ENCODE measurements at places on chromosomes 1 and 21. TPM values are rescaled to one million over a fixed set of nuclear protein-coding genes. Genes with fewer than 3 reads are reported as not detected.

DNA sequence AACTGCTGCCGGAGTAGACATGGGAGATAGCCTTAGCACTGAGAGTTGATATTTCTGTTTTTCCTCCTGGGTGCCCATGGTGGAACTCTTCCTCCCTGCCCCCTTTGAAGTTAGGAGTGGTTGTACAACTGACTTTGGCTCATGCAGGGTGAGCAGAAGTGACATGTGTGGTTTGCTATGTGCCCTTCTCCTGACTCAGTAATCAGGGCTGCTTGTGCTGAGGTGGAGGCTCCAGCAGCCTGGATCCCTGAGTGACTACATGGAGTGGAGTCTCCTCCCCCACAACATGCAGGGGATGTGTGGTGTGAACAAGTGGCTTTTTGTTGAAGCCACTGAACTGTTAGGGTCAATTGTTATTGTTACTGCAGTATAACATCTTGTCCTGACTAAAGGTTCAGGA, 261.6 kb downstream of the CAMTA1 start:
- DNase-seq: no peak

DNA sequence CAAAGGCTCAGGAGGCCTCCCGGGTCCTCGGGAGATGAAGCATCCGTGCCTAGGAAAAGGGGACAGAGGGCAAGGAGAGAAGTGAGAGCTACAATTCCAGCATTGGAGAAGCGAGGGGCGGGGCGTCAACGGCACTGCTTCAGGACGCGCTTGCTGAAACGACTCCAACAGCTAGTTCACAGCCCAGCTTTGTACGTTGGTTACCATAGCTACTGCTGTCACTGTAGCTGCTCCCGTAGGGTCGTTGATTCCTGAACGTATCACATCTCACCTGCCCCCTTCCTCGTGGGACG, 63.1 kb downstream of the TOR1AIP2 start:
- DNase-seq: no peak

DNA sequence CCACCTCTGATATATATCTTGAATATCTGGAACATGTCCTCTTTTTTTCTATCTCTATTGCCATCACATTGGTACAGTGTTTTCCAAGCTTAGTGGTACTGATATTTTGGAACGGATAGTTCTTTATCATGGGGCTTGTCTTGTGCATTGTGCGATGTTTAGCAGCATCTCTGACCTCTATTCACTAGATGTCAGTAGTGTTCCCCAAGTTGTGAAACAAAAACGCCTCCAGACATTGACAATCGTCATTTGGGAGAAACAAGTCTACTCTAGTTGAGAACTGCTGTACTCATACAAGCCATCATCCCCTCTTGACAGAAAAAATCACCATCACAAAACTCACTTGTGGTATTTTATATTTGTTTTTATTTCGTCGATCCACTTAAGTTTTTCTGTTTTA, 79.7 kb upstream of the CHODL start:
- no peak for DNase-seq

DNA sequence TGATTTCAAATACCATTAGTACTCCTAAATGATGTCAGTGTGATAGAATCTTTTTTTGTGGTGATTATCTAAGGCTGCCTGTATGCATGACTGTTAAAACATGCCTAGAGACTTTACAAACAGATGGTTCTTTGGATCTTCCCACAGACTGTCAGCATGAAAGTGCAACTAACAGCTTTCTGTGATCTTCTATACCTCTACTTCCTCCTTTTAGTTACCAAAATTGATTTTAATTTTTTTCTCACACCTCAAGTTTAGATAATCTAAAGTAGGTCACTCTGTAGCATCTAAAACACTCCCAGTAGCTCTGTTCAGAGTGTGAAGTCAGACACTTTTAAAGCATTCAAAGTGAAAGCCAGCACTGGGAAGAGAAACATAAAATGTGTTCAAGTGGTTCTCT, 534.5 kb downstream of the PTPRC start:
- no peak for DNase-seq

C2CD4D gene
- not detected for total RNA-seq

SAMD13 gene
- total RNA-seq: 3.9 TPM

DNA sequence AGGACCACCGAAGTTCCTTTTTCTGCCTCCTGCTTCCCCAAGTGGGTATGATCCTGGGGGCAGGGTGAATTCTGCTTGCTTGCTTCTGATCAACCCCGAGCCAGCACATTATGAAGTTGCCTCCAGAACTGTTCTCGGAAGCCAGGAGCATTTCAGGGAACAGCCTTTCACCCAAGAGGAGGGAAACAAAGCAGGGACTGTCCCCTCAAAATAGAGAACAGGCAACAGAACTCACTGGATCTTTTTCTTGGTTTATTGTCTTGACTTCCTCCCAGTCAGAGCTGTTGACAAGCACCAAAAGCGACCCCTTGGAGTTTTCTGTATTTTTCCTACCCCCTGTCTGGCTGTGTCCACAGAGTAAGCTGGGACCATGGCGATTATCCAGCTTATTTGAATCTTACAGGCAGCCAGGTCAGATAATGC, 258.3 kb upstream of the SGIP1 start:
- DNase-seq: no peak

CELA2A gene
- total RNA-seq: not detected

All from endothelial cell of umbilical vein (primary cell).